ENCODE measurements at places on chromosomes 3 and 15.

GRCh38 chr15:64284042-64284441 lies 71.9 kb downstream of the CSNK1G1 start:
- DNase-seq = no peak

- DNase-seq = no peak
These were observed 109.0 kb downstream of the OSBPL10 start for GRCh38 chr3:31871939-31872507.

- peak; percentile 98 for DNase-seq
These were observed at the start of gene CLK3 for GRCh38 chr15:74615508-74616365. Gene CLK3, plus strand, starts transcription at chr15:74615836. Its CDS starts 3,361 bp downstream, at chr15:74619197.

DNA sequence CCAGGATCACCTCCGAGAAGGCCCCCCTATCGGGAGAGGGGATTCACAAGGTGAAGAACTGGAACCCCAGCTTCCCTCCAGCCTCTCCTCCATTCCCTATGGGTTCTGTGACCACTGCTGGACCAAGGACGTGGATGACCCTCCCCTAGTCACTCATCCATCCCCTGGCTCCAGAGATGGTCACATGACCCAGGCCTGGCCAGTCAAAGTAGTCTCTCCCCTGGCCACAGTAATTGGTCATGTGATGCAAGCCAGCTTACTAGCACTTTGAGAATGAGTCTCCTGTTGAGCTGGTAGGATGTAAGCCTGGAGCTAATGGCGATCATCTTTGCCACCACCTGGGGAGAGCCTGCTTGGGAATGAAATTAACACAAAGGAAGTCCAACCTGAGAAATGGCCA lies 3.9 kb downstream of the CAMK1 start:
- DNase-seq = no peak

- no peak for DNase-seq
These were observed 8.5 kb downstream of the TGFBR2 start for GRCh38 chr3:30614943-30615342.

DNA sequence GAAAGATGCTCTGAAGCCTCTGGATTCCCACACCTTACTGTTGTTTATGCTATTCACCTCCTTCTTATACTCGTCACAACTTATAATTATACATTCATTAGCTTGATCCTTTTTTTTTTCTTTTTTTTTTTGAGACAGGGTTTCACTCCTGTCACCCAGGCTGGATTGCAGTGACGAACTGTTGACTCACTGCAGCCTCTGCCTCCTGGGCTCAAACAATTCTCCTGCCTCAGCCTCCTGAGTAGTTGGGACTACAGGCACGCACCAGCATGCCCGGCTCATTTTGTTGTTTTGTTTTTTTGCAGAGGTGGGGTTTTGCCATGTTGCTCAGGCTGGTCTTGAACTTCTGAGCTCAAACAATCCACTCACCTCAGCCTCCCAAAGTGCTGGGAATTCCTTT lies 143.6 kb downstream of the PLCL2 start:
- DNase-seq = no peak

GRCh38 chr15:57619746-57620145 lies 28.0 kb downstream of the MYZAP start:
- no peak for DNase-seq

DNA sequence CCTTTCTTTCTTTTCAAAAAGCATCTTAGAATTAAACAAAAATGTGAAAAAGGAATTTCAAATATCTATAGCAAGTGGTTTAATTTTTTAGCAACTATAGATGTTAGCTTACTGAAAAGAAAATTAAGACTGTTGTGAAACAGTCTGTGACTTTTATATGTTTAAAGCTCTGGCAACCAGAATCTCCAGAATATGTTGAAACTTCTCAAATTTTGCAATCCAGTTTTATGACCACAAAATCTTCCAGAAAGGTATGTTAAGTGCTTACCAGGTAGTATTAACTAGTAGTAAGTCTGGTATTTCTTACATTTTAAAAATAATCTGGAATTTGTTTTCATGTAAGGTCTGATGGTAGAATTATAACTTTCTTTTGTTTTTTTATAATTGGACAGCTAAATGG lies 235.0 kb downstream of the SLC9A9 start:
- no peak for DNase-seq

GRCh38 chr3:167209011-167209410 lies 171.1 kb downstream of the ZBBX start:
- DNase-seq = no peak

- no peak for DNase-seq
These were observed 73.4 kb downstream of the MME start for GRCh38 chr3:155153242-155154186.

GRCh38 chr15:57568299-57568698 lies 23.4 kb upstream of the MYZAP start:
- DNase-seq = no peak

DNA sequence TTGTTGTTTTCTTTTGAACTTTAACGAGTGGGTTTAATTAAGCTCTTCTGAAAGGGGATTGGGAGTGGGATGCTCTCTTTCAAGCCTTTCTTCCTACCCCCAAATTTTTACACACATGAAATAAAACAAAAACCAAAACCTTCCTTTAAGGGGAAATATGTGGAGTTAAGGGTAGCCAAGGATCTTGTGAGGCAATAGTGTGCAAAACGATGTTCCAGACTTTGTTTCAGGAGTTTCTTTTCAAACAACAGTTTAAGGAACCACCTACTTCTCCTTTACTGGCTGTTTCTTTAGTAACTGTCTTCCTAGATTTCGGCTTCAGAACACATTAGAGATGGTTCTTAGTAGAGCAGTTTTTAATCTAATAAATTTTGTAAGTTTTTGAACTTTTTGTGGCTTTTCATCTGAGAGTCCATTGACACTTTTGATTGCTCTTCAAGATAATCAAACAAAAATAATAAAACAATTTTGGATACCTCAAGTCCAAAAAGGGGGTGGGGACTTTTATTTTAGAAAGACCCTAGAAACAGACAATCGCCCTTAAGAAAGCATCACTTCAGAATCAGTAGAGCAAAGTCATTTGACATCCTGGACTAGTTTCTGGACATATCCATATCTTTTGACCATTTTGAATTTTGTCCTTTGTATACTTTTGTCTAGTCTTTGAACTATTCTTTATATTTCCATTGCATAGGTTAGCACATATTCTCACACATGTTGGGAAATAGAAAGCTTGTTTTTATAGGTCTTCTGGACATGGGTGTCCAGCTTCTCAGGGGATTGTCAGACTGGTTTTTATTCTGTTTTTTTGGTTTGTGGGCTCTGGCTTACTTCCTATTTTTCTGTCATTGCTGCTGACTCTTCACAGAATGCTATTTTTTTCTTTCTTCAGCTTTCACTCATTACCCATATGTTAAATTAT lies 6.0 kb downstream of the DIPK2A start:
- DNase-seq = no peak

GRCh38 chr3:184568924-184569829 lies 7.6 kb downstream of the EPHB3 start:
- DNase-seq = peak; percentile 71

- DNase-seq = no peak
These were observed 455 bp upstream of the ABHD17C start for GRCh38 chr15:80694611-80695098.

DNA sequence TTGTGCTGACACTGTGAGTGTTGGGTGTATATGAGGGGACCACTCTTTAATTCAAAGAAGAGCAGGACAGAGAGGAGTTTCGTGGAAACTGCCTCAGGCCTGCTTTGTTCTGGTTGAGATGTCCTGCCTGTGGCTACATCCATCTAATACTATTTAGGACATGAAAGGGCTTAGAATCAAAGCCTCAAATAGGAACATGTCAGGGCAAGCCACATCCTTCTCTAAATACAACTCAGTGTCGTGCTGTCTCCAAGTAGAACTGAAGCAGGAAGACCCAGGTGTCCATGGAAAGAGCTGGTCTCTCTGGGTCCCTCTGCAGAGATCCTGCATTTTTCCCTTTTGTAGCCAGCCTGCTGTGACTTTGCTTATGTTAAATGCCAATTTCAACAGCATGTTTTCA lies 156.2 kb upstream of the UMPS start:
- no peak for DNase-seq

GRCh38 chr15:55016225-55016624 lies 180.5 kb downstream of the RSL24D1 start:
- DNase-seq = no peak

DNA sequence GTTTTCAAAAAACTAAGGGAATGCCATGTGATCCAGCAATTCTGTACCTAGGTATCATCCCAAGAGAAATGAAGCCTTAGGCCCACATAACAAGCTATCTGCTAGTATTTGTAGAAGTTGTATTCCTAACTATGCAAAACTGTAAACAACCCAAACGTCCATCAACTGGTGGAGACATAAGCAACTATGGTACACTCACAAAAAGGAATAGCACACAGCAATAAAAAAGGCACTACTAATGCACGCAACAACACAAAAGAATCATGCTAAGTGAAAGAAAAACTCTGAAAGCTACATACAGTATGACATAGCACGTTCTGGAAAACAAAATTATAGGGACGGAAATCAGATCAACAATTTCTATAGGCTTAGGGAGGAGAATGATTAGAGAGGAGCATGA lies 15.3 kb downstream of the USP50 start:
- no peak for DNase-seq

DNA sequence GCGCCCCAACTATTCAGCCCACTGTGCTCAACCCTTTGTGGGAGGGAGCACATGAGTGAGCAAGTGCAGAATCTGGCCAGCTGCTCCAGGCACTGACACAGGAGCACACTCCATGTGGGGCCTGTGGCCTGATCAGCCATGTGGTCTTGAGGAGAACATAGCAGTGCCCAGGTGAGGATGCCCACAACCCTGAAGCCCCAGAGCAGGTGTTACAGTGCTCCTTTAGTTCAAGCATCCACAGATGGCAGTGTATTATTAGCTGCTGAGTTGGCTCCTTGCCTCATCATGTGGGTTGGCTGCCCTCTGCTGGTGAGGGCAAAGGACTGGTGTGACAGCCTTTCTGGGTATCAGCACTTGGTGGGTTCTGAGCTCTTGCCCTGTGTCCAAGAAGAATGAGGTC lies 1588.2 kb downstream of the SI start:
- DNase-seq = peak; percentile 73

- no peak for DNase-seq
These were observed 1.8 kb upstream of the TGFBR2 start for GRCh38 chr3:30604558-30604957.

DNA sequence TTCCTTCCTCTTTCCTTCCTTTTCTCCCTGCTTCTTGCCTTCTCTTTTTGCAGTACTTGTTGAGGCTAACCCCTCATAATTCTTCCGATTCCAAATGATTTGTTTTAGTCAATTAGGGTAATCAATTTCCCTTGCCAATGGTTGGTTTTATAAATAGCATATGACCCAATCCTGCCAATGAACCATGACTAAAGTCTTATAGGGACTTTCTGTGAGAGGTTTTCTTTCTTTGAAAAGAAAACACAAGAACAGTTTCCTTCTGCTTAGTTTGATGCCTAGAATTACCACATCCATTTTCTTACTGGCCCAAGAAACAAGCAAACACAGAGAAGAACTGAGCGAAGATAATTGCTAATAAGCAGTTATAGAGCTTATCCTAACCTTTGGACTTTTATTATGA lies 292.5 kb upstream of the SATB1 start:
- DNase-seq = no peak

- DNase-seq = no peak
These were observed 370.4 kb upstream of the CDIN1 start for GRCh38 chr15:36208868-36209582.

- no peak for DNase-seq
These were observed 34.6 kb upstream of the CMTM8 start for GRCh38 chr3:32203854-32204253.

DNA sequence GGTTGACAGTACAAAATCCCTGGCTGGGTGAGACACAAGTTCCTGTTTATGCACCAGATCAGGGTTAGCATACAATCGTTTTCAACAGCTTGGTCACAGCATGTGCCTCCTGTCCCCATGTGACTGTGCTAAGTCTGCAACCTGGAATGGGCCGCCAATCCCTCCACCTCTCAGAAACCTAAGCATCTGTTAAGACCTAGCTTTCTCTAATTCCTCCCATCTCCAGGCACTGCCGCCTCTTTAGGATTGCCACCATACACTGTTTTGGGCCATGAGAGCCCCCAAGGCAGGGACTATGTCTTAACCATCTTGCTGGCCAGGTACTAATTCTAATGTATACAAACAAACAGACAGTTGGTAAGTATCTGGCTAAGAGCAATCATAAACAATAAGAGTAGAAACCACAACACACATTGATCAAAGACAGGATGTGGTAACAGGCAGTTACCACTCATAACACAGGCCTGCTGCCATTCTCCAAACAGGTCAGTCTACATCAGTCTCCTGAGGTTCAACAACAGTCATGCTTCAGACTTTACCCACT lies 25.6 kb downstream of the SEC22C start:
- peak; percentile 58 for DNase-seq

DNA sequence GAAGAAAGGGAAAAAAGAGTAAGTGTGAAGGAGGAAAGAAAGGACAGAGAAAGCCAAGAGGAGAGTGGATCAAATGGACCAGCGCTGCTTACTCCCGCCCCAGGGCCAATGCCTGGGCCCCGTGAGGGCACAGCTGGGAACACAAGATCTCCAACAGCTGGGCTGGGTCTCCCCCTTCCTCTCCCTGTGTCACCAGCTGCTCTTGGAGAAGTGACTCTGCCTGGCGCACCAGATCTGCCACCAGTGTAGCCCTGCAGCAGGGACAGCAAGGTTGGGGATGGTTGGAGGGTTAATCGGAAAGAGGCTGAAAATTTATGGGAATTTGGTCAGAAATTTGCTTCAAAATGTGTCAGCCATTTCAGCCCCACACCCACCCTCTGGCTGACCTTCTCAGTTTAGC lies 8.4 kb downstream of the CDAN1 start:
- no peak for DNase-seq

DNA sequence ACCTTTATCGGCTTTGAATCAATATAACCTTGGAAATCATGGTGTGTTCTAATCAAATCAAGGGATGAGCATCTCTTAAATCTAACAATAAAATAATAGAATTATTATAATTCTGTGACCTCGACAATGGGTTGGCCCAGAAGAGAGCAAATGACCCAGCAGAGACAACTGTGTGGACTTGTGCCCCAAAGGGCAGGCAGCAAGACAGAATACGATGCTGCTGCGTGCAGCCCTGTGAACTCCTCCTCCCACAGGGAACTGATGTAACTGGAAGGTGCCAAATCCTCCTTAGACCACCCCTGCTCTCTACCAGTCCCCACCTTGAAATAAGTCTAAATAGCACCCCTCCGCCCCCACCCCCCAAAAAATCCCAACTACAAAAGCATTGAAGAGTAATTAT lies 50.7 kb upstream of the ACAN start:
- DNase-seq = no peak

DNA sequence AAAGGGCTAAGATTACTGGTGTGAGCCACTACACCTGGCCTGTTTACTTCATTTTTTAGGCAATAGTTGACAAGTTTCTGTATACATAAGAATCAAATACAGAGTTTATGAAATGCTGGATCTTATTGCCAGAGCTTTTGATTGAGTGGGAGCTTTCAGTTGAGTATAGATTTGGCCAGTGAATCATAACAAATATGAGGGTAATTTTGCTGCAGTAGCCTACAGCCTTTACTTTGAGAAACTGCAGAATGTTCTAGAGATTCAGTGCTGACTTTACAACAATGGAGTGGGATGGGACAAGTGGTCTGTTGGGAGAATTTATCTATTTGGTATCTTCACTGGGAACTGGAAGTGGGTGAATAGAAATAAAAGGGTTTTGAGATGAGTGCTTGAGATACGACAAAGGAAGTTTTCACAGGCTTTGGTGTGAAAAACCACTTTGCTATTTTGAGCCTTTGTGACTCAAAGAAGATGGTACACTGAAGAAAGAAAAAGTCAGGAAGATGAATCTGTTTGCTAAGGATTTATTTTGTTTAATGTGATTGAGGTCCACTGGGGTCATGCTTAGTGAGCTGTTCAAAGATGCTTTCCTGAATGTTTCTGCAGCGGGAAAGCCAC lies 227.8 kb downstream of the UBE2E2 start:
- DNase-seq = no peak
